Renal pelvis (tissue), 12 donors: ENCODE measurements at places on chromosomes 7 and 10.

DNA sequence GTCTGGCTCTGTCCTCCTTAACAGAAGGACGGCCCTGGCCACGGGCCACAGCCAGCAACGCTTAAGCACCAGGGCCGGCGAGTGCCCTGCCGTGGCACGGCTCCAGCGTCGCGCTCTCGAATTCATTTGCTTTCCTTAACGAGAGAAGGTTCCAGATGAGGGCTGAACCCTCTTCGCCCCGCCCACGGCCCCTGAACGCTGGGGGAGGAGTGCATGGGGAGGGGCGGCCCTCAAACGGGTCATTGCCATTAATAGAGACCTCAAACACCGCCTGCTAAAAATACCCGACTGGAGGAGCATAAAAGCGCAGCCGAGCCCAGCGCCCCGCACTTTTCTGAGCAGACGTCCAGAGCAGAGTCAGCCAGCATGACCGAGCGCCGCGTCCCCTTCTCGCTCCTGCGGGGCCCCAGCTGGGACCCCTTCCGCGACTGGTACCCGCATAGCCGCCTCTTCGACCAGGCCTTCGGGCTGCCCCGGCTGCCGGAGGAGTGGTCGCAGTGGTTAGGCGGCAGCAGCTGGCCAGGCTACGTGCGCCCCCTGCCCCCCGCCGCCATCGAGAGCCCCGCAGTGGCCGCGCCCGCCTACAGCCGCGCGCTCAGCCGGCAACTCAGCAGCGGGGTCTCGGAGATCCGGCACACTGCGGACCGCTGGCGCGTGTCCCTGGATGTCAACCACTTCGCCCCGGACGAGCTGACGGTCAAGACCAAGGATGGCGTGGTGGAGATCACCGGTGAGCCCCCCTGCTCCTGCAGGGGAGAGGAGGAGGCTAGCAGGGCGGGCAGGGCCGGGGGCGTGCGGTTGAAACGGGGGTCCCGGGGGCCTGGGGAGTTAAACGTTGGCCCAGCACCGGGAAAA lies at the start of gene HSPB1:
Gene HSPB1 (plus strand): TSS at position 327 of the 855 bp plus-strand sequence. CDS start 40 bp downstream, at position 367.
- DNase-seq: peak; percentile 80

- DNase-seq: no peak
Observed at GRCh38 chr7:36182854-36183604, 30.0 kb downstream of the EEPD1 start.

DNA sequence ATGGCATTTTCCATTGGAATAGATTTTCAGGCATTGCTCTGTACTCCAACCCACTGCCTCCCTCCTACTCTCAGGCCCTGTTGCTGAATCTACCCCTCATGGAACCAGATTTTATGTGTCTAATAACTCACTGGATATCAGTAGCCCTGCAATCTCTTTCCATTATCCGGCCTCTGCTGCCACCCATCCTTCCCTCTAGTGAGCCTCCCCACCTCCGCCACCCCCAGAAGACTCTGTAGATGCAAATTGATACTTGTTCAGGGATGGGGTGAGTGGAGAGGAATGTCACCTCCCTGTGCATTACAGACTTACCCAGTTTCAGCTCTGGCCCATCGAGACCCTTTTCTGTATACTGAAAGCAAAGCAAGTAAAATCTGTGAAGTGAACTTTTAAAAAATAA lies 52.3 kb upstream of the PHYHIPL start:
- DNase-seq: no peak

DNA sequence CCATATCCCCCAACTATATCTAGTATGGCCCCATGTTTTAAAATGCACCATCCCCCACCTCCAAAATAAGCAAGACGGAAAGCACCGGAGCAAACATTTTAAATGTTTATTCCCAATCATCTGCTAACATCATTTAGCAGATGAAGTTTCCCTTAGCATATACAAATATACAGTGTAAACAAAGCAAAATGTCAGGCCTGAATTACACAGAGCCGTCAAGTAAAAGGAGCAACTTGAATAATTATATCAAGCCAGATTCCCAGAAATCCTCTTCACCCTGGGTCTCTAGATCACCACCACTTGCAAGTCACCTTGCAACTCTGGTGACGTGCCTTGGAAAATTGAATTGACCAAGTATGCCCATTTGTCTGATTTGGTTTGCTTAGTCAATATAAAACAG lies 91.6 kb upstream of the COL1A2 start:
- DNase-seq: no peak

- DNase-seq: no peak
Observed at GRCh38 chr10:17479822-17480221, 25.4 kb upstream of the ST8SIA6 start.
